AG04450 (cell line): ENCODE measurements at places on chromosomes 6 and 20. TPM values are rescaled to one million over a fixed set of nuclear protein-coding genes. Genes with fewer than 3 reads are reported as not detected.

Gene CNBD2
- 1.8 and 2.0 TPM in 2 replicates for polyA plus RNA-seq

Gene OTOR
- polyA plus RNA-seq, result not detected in 2 replicates

Gene SF3B5
- polyA plus RNA-seq, result 152 and 200 TPM in 2 replicates

Gene KCNG1
- polyA plus RNA-seq, result 16.0 and 20.3 TPM in 2 replicates

Gene SUMO4
- 0.17 TPM in 1 of 2 replicates, not detected in the other for polyA plus RNA-seq

Gene GPLD1
- 0.04 TPM in 1 of 2 replicates, not detected in the other for polyA plus RNA-seq

Gene ARFGEF2
- 20.5 and 22.3 TPM in 2 replicates for polyA plus RNA-seq

Gene SLC17A9
- polyA plus RNA-seq, result 2.2 TPM in 2 replicates

Gene WFDC12
- polyA plus RNA-seq, result not detected in 2 replicates

Gene GATA5
- polyA plus RNA-seq, result not detected in 2 replicates

Gene HLA-DQB2
- polyA plus RNA-seq, result not detected in 2 replicates

DNA sequence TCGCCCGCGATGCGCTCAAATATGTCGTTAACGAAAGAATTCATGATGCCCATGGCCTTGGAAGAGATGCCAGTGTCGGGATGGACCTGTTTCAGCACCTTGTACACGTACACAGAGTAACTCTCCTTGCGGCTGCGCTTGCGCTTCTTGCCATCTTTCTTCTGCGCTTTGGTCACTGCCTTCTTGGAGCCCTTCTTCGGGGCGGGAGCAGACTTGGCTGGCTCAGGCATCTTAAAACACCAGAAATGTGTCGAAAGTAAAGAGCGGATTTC, 36.4 kb downstream of the HFE start:
- no peak for DNase-seq

- DNase-seq, result no peak
Observed at GRCh38 chr6:4606016-4606415, 170.2 kb upstream of the CDYL start.

DNA sequence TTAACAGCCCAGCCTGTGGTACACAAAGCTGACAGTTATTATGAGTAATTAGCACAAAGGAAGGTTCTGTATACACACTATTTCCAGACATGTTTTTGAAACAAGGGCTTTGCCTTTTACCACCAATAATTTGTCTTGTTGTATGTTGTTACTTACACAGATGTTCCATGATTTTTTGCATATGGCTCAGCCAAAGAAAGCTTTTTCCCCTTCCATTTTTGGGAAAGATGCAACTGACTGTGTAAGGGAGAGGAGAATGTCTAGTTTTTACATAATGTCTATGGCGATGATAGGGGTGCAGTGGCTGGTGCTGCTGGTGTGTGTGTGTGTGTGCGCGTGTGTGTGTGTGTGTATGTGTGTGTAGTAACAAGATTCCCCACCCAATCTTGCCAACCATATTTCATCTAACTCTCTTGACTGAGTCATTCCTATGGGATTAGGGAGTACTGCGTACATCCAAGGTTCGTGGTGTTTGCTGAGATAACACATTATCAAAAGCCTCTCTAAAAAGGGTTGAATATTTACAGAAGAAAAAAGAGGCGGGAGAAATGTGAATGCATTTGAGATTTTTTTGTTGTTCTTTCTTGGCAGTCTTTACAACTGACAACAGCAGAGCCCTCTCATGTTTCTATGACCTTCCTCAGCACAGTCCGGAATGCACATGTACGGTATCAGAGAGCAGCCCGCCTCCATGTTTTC, 192.2 kb downstream of the GMPR start:
- peak; percentile 4 for DNase-seq

- peak; percentile 13 for DNase-seq
Observed at GRCh38 chr20:44747166-44748004, 1.7 kb downstream of the KCNK15 start.

DNA sequence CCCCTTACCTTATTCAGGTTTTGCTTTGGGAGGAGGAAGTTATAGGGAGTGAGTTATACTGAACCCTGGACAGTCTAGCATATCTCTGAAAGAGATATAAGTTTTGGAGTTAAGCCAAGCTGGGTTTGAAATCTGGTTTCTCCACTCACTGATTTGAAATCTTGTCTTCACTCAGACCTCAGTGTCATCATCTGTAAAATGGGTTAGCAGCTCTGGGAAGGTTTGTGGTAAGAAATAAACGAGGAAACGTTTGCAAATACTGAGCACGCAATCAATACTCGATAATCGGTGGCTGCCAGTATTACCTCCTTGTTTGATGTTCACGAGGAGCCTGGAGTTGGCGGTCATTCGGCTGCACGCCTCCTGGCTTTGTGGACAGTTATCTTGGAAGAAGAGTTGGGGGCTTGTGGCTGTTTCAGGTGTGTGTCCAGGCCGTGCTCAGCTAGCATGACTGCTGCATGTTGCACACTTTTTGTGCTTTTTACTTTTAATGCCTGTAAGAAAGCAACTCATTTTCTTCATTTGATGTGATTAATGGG, 61.8 kb downstream of the PAX1 start:
- DNase-seq, result no peak

DNA sequence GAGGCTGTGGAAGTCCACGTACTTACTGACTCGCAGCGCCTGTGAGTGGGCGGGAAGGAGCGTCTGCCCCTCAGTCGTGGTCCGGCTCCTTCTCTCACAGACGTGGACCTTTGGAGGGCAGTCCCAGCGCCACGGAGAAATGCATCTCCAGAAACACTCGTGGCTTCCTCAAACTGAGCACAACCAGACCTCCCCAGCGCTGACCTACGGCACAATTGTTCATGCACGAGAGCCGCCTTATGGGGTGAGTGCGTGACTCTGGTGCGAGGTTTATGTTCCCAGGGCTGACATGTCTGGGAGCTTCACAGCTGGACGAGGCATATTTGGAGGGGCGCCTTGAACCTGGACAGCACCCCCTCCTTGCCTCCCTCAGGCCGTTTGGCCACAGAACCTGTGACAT, 29.7 kb downstream of the FRMD1 start:
- DNase-seq, result no peak

DNA sequence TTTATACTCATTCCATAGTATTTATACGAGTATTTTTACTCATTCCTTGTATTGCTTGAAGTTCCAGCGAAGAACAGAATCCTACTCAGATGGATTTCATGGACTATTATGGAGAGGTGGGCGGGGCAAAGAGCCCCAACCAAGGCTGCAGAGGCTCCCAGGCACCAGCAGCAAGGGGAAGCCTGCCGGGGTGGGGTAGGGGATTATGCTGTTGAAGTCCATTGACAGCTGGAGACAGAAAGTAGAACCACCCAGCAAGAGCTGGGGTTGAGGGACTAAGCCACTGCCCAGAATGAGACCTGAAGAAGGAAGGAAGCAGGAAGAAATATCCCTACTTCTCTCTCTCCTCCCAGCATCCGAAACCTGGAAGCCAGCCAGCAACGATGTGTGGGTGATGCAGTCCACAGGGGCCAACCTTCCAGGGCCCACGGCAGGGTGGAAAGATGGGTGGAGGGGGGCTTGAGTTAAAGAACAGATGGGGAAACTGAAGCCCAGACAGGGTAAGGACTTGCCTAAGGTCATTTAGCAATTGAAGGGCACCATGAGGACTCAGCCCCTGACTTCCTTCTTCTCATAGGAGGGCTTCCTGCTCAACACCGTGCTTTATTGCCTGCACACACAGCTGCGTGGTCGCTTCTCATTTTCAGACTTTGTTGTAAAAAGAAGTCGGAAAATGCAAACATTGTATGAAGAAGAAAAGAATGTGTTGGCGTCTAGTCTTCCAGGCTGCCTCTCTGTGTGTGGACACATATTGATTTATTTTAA, 18.3 kb upstream of the GTSF1L start:
- no peak for DNase-seq

GRCh38 chr6:23704479-23705052, 421.4 kb upstream of the NRSN1 start:
- no peak for DNase-seq

DNA sequence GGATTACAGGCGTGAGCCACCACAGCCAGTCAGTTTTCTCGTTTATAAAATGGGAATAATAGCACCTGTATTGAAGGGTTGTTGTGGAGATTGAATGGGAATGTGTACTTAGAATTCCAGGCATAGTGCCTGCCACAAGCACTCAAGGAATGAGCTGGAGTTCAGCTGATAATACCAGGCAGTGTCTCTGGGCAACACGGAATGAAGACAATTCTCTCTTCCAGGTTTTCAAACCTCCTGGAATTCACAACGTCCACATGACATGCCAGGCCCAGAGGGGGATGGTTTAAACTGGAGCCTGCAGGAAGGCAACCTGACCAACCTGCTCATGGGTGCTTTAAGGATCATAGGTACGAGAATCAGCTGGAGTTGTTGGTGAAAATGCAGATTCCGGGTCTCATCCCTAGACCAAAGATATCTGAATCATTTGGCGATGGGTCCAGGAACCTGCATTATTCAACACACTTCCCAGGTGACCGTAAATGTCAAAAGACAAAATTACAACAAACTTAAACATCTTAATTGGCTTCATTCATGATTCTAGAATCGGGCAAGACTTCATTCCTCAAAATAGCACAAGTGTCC, 1.9 kb upstream of the PTPN1 start:
- no peak for DNase-seq

GRCh38 chr6:133157995-133158394, 83.2 kb upstream of the EYA4 start:
- no peak for DNase-seq

DNA sequence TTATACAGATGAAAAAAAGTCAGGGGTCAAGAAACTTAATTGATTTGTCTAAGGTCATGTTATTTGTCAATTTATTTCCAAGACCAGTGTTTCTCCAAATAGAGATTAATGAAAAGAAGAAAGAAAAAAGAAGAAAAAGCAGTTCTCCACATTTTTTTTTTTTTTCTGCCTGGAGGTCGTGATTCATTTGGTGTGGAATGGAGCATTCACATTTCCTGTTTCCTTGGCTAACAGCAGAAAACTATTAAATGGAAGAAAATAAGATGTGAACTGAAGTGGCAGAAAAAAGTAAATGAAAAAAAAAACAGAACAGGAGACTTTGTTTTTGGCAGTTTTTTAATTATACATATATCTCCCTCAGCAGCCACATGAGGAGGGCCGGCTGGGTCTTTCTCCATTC, 470.8 kb upstream of the ZNF337 start:
- DNase-seq, result no peak

DNA sequence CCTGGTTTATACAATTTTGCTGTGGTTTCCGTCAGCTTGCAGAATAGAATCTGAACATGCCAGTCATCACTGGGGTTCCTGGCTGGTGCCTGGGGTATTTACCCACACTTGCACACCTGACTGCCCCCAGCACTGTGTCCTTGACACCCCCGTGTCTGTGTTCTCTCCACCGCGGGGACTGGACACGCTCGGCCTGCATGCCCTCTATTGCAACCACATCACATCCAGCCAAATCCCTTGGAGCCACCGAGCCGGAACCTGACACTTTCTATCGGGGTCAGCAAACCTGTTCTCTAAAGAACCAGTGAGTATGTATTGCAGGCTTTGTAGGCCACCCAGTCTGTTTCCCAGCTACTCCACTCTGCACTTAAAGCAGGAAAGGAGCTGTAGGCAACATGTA, 527.5 kb downstream of the PRKN start:
- DNase-seq, result no peak

- no peak for DNase-seq
Observed at GRCh38 chr6:144179237-144179636, 28.9 kb downstream of the STX11 start.

DNA sequence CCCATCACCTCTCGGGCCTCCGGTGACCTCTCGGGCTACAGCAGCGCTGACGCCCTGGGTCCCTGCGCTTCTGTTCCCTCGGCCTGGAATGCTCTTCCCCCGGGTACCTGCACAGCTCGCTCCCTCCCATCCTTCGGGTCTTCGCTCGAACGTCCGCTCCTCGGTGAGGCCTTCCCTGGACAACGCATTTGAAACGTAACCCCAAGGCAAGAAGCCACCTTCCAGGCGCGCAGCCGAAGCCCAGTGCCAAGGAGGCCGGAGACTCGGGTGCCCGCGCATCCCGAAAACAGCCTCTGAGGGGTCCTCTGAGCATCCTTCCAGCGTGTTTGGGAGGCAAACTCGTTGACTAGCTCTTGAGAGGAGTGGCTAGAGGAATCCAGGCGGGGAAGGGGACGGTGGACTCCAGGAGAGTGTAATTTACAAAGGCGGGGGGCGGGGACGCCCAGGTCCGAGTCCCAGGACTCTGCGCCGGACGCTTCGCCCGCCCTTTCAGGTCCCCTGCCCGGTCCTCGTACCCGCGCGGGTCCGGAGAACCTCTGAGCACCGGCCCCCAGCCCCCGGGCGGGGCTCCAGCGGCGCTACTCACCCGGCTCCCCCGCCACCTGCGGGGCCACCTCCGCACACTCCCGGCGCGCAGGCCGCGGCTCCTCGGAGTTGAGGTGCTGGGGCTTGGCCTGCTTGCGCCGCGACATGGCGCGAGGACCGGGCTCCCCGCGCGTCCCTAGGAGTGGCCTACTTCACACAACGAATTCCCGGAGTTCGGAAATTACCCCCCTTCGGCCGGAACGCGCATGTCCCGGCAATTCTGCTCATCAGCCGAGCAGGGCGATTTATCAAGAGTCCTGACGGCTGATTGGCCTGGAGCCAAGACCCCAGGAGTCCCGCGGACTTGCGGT, 86.8 kb downstream of the ZFP64 start:
- no peak for DNase-seq

DNA sequence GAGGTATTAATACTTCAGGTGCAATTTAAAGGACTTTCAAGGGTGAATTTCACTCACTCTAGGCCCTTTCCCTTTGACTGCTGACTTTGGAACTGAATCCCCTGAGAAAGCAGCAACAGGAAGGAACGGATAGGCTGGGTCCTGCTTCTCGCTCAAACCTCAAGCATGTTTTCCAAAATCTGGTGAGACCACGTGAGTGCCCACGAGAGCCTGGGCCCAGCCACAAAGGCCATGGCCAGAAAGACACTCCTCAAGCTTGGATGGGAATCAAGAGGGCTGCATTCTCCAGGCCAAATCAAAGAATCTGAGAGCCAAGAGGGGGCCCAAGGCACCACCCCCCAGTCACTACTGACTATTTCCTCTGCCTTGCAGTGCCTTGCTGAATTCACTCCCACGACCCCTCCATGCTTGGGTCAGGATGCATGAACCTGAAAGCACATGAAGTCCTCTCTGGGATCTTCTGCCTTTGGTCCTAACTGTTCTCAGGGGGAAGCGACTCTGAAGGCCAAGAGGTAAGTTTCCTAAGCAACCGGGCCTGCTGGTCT, 146.1 kb downstream of the NFATC2 start:
- no peak for DNase-seq

- no peak for DNase-seq
Observed at GRCh38 chr6:107202876-107203468, 87.7 kb upstream of the BEND3 start.

DNA sequence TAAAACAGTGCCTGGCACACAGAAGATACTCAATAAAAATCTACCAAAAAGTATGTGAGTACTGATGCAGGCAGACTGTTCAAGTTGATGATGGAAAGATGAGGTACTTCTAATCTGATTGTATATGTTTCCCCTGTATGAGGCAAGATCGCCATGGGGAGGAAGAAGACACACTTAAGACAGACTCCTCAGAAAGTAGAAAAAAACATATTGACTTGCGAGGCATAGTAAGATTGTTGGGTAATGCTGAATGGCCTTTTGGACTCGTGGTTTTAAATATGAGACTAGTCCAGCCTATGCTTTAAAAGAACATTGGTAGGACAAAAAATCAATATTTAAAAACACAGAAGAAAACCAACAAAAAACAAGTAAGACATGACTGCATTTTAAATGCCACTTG, 72.6 kb downstream of the SHPRH start:
- no peak for DNase-seq

GRCh38 chr20:58712151-58712791, 19.7 kb downstream of the NPEPL1 start:
- no peak for DNase-seq

- peak; percentile 81 for DNase-seq
Observed at GRCh38 chr20:33561692-33562601, 72.1 kb downstream of the CBFA2T2 start.
